ENCODE measurements at places on chromosomes 16 and 17.

- no peak for DNase-seq
Measured at GRCh38 chr16:27961296-27961620, 102.3 kb downstream of the GSG1L start.

DNA sequence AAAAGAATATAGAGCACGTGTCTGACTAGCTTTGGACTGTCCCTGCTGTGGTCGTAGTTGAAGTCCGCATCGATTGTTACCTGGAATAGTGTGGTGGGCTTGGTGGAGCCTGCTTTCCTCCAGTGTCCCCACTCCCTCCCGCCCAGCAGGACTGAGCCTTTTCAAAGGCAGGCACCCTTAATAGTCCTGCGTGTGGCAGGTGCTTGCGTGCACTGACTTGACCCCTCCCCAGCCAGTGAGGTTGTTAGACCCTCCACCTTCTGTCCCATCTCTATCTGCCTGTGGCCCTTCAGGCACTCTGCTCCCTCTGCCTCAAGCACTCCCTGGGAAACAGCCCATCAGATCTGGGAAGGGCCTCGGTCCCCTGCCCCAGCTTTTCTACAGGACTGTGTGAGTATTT is 36.6 kb downstream of the TMEM11 start:
- DNase-seq: no peak

DNA sequence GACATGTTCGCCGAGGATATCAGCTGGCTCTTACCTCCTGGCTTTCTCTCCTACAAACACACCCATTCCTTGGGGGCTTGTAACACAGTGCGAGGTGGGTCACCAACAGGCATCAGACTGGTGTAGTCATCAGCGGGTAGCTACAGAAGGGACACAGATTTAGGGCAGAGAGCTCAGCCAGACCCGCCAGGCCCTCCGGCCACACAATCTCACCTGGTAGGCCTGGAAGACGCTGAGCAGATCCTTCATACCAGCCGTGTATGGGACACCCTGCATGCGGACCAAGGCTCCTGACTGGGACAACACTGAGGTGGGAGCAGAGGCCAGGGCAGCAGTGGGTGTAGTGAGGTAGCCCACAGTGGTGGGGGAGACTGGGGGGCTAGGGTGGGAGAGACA is 5.8 kb downstream of the ESRP2 start:
- DNase-seq: no peak

DNA sequence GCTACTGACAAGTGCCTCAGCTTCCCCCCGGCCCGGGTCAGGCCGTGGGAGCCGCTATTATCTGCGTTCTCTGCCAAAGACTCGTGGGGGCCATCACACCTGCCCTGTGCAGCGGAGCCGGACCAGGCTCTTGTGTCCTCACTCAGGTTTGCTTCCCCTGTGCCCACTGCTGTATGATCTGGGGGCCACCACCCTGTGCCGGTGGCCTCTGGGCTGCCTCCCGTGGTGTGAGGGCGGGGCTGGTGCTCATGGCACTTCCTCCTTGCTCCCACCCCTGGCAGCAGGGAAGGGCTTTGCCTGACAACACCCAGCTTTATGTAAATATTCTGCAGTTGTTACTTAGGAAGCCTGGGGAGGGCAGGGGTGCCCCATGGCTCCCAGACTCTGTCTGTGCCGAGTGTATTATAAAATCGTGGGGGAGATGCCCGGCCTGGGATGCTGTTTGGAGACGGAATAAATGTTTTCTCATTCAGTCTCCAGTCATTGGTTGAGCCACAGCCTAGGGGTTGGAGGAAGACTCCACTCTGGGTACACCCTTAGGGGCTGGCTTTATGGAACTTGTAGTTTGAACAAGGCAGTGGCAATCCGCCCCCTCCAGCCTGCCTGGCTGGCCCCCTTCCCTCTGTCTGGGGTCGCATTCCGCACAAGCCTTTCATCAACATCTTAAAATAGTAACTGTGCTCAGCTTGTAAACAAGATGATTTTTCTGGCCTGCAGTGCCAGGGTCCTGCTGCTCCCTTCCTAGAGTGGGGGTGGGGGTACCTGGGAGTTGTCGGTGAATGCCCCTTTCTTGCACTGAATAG is 4.1 kb downstream of the SYNGR2 start:
- DNase-seq: no peak

DNA sequence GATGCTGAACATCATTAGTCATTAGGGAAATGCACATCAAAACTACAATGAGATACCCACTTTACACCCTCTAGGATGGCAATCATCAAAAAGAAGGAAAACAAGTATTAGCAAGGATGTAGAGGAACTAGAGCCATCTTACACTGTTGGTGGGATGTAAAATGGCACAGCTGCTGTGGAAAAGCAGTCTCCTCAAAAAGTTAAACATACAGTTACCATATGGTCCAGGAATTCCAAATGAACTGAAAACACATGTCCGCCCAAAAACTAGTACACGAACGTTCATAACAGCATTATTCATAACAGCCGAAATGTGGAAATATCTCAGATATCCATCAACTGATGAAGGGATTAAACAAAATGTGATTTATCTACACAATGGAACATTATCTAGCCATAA is 7.0 kb downstream of the FBF1 start:
- no peak for DNase-seq

DNA sequence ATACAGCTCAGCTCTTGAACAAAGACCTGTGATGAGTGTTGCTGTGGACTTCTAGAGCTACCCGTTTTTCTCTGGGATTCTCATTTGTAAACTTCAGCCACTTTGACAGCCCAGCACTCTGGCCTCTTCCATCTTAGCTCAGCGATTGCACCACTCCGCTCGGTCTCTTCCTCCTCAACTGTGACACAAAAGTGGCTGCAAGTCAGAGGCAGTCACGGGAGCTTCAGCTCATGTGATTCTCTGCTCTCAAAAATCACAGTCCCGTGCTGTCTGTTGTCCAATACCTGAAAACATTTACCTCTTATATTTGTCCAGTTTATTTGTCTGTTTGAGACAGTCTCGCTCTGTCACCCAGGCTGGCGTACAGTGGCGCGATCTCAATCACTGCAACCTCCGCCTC is 75.7 kb upstream of the DNAH17 start:
- DNase-seq: no peak

DNA sequence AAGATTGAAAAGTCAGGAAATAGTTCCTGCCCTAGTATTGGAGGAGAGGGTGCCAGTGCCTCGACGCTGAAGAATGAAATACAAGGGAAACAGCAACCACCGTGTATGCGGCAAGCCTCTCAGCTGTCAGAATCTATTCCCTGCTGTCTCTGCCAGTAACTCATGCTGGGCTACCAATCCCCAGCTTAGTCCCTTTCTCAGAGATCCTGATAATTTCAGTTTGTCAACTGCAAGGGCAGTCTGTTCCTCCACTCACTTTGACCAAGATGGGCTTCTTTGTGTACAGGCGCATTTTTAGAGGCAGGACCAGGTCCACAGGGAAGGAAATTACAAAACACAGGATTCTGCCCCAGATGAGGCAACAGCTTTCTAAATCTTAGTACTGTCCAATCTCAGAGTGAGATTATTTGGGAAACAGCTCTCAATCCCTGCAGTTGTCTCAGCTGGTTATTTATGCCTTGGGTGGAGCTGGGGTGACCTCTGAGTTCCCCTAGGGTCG is 1.3 kb downstream of the NQO1 start:
- DNase-seq: no peak

DNA sequence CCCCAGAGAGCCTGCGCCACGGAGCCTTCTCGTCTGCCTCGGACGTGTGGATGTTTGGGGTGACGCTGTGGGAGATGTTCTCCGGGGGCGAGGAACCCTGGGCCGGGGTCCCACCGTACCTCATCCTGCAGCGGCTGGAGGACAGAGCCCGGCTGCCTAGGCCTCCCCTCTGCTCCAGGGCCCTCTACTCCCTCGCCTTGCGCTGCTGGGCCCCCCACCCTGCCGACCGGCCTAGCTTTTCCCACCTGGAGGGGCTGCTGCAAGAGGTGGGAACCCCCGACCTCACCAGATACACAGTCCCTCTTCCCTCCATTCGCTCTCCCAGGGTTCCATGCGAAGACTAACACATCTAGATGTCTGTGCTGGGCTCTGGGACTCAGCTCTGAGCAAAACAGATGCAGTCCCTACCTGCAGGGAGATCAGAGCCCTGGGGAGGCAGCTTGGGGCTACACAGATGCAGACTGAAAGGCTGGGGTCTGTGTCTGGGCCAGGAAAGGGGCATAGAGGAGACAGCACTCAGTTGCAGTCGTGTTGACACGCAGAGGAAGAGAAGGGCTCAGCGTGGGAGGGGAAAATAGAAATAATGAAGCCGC is 3.7 kb downstream of the TNK1 start:
- no peak for DNase-seq

DNA sequence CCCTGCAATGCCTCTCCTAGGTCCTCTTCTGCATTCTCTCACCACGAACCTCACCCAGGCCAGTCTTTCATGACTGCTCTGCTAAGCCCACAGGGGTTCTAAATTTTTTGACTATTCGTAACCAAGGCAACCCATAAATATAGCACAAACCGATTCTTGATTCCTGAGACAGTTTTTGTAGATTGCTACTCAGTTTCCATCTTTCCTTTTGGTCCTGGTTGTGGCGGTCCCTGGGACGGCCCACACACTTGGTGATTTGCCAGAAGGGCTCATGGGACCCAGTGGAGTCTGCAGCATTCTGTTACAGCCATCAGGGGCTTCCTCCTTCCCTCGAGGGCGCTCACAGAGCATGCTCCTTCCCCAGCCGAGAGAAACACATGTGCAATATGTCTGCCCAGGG is 23.4 kb upstream of the MGAT5B start:
- DNase-seq: no peak

DNA sequence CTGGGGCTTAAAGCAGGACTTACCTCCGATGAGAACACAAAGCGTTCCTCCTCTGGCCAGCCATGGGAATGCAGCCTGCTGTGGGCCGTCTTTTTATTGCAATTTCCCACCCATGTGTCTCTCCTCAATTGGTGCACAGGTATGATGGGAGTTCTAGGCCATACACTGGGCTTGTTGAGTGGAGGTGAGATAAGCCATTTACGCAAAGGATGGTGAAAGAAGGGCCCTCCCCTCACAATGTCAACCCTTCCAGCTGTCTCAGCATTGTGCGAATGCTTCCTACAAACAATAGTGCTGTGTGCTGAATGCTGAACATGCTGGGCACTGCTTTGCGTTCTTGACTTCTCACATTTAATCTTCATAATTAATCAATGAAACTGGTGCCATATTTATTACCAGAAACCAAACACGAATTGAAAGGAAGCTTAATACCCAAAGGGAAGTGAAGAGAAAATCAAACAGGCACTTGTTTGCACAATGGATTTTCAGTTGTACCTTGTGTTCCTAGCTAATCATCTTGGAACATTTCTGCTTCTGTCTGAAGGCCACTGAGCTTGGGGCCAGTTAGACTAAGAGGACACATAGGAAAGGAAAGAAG is at the start of gene GP2:
Gene GP2 (minus strand): TSS at position 70 of the 598 bp plus-strand sequence. CDS start 1,082 bp downstream, outside the sequence.
- no peak for DNase-seq

- DNase-seq: no peak
Measured at GRCh38 chr17:11980813-11981212, 16.5 kb downstream of the ZNF18 start.

DNA sequence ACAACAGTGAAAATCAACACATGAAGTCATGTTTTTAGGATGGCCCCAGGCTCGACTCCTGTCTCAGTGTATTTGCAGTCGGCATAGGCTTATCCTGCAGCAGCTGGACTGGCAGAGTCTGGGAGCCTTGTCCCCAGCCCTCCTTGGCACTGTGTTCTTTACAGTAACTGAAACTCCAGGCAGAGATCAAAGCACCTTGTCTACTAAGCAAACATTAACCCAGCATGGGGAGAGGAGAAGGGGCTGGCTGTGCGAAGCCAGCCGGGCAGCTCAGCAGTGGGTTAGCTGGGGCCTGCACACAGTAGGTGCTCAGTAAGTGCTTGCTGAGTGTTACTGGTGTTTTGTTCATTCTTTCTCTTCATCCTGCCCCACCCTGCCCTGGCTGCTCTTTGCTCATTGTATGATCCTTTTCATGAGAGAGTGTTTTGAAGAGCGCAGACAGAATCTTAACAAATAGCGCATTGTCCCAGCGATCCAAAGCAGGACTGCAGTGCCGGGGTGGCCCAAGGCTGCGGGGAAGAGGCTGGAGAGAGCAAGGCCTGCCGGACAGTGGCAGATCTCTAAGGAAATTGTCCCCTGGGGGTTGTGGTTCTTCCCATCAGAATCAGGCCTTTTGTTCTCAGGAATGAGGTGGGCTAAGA is 23.5 kb upstream of the ITGB4 start:
- no peak for DNase-seq
